Activated naive CD4-positive, alpha-beta T cell treated with anti-CD3 and anti-CD28 coated beads, Interleukin-2, amount 50 U/mL, for 72 hours (primary cell): ENCODE measurements at places on chromosomes 12 and 14. TPM values are rescaled to one million over a fixed set of nuclear protein-coding genes. Genes with fewer than 3 reads are reported as not detected.

GRCh38 chr14:51448831-51449670 lies 202.7 kb upstream of the FRMD6 start:
- DNase-seq, result no peak

DNA sequence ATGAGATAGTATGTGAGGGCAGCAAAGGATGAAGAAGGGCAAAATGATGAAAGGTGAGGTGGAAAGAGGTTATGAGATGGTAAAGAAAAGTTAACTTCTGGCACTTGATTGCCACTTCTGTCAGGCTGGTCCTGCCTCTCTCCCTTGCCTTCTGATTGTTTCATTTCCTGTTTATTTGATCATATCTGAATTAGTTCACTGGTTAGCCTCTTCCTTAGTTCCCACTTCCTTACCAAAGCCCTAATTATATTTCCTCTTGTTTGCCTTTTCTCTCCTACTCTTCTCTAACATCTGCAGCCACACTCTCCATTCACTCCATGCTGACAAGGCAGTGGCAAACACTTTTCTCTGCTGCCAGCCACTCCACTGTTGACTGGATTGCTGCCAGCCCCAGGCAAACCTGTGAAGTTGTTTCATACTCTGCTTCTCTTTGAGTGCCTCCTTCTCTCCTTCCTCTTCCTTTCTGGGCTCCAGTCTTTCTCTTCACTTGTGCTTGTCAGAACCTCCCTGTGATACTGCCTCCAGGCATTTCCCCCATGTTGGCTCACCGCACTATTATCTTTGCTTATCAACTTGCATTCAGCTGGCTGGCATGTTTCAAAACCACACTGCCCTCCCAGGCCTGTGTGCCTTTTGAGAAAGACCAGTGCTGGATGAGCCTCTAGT lies 8.1 kb downstream of the PNP start:
- DNase-seq, result no peak

- DNase-seq, result no peak
Measured at GRCh38 chr12:58310809-58311622, 369.6 kb downstream of the ATP23 start.

DNA sequence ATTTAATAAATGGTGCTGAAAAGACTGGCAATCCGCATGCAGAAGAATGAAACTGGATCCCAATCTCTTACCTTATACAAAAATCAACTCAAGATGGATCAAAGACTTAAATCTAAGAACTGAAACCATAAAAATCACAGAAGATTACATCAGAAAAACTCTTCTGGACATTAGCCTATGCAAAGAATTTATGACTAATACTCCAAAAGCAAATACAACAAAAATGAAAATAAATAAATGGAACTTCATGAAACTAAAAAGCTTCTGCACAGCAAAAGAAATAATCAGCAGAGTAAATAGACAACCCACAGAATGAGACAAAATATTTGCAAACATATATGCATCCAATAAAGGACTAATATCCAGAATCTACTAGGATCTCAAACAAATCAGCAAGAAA lies 14.3 kb upstream of the CLEC1A start:
- no peak for DNase-seq

DNA sequence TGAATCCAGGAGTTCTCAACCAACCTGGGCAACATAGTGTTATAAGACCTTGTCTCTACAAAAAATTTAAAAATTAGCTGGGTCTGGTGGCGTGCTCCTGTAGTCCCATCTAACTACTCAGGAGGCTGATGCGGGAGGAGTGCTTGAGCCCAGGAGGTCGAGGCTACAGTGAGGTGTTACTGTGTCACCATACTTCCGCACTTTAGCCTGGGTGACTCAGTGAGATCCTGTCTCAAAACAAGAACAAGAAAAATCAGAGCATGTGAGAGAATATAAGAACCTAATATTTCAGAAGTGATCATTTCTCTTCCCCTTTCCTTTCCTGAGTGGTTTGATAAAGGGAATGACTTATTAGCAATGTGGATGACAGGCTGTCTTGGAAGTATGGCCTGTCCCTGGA lies 9.5 kb downstream of the TRAF3 start:
- DNase-seq, result peak; percentile 32

DNA sequence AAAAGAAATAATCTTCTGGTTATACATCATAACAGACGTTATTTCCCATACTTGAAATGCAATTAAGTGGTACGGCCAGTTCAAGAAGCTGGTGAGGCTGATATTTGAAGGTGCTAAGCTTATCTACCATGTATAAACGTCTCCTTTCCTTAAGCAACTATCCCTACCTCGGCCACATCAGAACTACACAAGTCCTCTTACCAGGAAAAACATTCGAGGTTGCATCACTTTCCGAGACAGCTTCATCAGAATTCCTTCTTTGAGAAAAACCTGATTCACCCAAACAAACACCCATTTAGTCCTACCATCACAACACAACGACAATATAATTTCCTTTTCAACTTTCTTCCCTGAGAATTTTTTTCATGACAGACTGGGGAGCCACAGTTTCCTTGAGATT lies 33.9 kb upstream of the NR2C1 start:
- DNase-seq, result no peak

DNA sequence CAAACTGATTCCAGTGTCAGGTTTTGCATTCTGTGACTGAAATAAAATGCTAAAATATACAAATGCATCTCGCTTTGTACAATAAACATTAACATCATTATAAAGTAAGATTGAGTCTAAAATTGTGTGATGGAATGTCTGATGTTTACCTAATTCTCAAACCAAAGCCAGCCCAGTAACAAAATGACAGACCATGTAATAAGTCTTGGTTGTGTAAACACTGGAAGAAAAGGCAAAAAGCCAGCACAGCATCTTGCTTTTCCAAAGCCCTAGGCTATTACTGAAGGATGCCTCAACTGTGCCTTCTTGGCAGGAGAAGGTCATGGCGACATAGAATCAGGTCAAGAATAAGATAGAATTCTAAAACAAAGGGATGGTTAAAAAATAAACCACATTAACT lies 169.6 kb downstream of the EGLN3 start:
- DNase-seq, result no peak

GRCh38 chr12:108021141-108021540 lies 107.9 kb upstream of the WSCD2 start:
- no peak for DNase-seq

- peak; percentile 49 for DNase-seq
Measured at GRCh38 chr12:55743406-55744339, 751 bp downstream of the GDF11 start.

DNA sequence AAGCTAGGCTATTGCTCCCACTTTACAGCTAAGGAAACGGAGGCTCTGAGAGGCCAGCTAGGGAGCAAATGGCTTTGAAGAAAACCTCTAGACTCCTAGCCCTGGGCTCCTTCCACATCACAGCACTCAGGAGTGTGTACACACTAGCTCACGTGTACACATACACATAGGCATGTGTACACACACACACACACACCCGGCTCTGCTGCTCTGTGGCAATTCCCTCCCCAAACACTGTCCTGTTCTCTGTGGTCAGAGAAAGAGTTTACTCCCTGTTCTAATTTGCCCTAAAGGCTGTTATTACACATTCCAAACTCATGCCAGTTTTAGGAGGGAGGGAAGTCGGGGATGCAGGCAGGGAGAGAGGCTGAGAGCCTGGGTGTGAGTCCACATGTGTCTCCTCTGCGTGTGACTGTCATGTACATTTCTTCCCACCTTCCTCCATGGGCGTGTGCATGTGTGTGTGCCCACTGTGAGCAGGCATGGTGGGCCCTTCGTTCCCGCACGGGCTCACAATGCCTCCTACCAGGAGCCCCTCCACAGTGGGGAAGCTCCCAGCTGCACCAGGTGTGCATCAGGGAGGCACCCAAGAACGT lies 14.2 kb downstream of the TRPV4 start:
- no peak for DNase-seq

DNA sequence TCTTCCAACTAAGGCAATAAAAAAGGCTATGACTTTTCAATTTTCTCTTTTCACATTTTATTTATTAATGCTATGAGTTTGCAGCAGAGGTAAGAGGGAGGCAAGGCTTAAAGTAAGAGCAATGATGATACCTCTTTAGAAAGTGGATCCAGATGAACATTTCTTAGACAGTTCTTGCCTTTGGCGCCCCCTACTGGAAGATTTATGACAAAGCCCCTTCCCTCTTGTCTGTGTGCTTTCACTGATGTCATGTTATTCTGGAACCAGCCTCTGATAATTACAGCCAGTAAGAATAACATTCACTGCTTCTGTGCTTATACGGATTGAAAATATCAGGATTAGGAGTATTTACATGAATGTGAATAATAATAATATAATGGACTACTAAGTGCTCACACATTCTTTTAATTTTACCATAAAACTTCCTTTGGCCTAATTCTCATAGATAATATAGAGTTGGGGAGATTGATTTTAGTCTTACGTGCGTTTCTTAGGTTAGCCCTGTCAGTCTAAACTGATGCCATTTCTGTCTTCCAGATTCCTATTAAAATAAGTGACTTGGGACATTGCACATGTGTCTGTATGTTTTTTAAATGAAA lies 1929.9 kb upstream of the SEL1L start:
- no peak for DNase-seq

PRH2 gene
- not detected for total RNA-seq

PTHLH gene
- total RNA-seq, result not detected

ANKLE2 gene
- total RNA-seq, result 129 TPM
